ENCODE measurements at places on chromosomes 16 and 17.

- DNase-seq: no peak
Observed at GRCh38 chr17:73939806-73940205, 263.7 kb upstream of the RPL38 start.

DNA sequence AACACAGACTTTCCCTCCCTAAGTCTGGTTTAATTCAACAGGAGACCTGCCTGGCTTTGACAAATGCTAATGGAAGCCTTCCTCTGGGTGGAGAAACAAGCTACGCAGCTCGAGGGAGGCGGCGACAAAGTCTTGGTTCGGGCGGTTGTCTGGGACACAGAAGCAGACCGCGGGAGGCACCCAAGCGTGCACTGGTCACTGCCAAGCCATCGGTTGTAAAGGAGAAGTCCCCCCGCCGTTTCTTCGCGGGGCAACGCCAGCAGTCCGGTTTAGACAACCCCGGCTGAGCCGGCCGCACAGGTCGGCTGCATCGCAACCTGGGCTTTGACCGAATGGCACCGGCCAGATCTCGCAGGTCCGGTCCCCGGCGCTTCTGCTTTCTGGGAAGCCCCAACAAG lies 586 bp downstream of the GLYR1 start:
- DNase-seq: peak; percentile 10

- peak; percentile 49 for DNase-seq
Observed at GRCh38 chr17:41338961-41339485, 11.6 kb downstream of the KRT33A start.

DNA sequence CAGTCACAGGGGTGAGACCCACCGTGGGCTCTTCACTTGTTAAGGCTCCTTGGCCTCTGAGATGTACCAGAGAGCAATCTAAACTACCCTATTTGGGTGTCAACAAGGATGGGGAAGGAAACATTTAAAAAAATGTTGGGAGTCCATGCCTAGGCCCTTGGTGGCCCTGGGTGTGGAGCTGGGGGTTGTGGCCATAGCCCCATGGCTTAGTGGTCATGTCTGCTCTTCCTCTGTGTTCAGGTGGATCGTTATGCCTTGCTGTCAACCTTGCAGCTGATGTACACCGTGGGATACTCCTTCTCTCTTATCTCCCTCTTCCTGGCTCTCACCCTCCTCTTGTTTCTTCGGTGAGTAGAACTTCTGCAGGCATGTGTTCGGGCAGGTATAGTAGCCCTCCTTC lies 28.5 kb downstream of the GLP2R start:
- no peak for DNase-seq

DNA sequence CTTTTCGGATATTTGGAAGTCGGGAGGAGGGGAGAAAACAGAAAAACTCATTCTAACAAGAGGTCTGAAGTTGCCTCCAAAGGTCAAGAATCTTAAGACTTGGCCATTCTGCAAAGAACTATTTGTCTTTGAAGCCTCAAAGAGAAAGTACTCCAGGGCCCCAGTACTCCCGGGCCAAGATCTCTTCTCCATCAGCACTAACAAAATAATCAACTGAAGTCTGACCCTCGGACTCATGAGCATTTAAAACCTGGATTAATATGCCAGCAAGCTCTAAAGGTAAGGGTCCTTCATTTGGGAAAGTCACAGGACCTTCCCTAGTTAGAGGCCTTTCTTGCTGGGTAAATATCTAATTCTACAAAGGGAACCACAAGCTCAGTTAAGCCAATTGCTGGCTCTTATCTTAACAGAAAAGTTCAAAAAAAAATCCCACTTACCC lies 4.5 kb downstream of the AXIN2 start:
- DNase-seq: no peak

DNA sequence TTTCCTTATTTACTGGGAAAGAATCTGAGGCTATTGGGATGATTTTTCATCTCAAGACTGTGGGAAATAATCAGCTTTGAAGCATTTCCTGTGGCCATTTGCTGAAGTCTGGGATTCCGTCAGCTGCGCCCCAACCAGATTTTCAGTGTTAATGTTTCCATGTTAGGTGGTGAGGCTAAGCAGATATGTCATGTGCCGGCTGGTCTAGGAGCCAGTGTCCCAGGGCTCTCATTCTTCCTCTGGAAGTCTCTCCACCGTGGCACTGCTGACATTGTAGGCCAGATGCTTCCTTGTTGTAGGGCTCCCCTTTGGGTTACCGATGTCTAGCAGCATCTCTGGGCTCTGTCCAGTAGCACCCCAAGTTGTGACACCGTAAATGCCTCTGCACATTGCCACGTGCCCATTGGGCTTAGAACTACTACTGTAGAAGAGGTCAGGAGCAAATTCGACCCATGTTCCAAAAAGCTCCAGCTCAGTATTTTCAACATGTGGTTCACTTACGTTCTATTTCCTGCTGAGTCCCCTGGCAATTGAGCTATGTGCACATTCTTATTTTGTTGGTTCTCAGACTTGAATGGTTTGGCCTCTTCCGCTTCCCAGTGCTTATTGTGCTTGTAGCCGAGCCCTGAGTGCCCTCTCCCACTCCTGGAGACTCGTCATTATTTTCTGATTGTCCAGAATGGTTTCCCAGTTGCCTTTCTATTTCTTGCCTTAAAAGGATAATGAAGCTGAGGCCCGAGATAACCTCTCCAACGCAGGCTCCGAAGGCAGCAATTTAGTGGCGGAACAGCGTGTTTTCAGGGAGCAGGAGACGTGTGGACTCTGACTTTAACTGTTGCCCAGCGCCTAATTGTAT lies 82.2 kb downstream of the SPECC1 start:
- DNase-seq: no peak

DNA sequence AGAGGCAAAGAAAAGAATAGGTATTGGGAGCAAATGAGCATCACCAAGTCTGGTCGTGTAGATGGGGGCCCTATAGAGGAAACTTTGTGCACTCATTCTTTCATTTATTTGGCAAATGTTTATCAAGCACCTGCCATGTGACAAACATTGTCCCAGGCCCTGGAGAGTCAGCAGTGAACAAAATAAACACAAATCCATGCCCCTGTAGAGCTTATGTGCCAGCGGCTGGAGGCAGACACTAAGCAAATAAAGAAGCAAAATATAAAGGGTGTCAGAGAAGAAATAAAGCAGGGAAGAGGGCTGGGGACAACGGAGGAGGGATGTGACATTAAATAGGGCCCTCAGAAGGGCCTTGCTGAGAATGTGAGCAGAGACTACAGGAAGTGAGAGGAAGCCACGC lies 45.5 kb downstream of the KATNIP start:
- DNase-seq: no peak

DNA sequence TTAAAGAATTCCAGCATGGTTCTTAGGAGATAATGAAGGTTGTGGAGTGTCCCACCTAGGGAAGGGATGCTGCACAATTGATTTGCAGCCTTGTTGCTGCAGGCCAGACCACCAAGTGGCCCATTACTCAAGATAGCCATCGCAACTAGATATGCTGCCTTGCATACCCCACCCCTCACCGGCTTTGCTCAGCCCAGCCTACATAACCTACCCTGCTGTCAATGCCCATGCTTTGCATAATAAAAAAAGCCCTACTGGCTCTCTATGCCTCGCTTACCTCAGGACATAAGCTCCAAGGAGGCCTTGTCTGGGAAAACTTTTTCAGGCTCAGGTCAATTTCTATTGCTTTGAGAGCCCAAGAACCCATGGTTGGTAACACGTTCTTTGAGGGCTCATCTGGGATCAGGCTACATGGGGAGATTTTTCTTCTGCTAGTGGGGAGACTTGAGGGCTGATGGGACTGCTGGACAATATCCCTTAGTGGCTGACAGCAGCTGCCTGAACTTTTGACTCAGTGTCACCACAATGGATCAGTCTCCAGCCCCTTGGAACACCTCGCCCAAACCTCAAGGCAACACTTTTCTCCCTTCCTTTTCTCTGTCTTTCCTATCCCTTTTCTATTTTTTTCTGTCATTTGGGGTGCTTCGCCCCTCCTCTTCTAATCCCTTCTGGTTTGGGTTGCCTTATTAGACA lies 38.3 kb downstream of the SCPEP1 start:
- DNase-seq: no peak

- DNase-seq: no peak
Observed at GRCh38 chr16:14307059-14307526, 236.0 kb downstream of the MRTFB start.

DNA sequence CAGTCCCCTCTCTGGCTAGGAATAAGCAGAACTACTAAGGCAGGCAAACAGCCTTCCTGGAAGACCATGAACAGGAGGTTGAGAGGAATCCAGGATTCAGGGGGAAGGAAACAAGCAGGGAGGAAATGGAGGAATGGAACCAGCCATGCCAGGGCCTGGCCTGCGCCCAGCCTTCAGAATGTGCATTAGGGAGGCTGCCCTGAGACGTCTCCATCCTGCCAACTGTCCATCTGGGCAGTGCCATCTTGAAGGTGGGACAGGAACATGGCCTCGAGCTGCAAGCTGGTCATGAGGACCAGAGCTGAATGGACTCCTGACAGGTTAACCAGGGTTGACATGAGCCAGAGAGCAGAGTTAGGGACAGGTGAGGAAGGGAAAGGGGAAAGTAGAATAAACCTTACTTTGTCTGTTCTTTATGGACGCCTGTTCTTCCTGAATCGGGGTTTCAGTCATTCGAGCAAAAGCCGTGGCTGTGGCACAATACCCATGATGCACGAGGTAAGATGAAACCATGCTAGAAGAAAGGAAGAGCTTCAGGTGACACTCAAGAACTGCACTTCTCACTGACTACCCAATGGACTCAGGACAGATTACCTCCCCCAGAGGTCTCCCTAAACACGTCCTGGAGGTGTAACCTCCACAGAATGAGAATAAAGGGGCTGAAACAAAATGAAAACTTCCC lies 12.1 kb upstream of the GFOD2 start:
- DNase-seq: no peak

DNA sequence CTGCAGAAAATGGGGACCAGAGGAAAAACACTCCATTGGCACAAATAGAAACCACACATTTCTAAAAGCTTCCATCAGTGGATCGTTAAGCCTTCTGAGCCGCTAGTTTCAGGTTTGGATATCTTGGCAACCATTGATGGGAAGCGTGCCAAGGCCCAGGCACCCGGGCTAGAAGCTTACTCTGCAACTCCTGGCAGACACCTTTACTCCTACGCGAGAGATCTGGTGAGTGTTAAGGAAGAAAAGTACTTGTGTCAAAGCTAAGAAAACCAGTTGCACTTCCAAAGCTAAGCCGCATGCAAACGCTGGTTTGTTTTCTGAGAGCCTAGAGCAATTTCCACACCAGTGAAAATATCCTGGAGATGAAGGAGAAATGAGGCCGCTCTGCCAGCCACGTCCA lies 472.4 kb downstream of the PMP22 start:
- no peak for DNase-seq

- no peak for DNase-seq
Observed at GRCh38 chr17:79695797-79696609, 34.7 kb upstream of the ENPP7 start.

DNA sequence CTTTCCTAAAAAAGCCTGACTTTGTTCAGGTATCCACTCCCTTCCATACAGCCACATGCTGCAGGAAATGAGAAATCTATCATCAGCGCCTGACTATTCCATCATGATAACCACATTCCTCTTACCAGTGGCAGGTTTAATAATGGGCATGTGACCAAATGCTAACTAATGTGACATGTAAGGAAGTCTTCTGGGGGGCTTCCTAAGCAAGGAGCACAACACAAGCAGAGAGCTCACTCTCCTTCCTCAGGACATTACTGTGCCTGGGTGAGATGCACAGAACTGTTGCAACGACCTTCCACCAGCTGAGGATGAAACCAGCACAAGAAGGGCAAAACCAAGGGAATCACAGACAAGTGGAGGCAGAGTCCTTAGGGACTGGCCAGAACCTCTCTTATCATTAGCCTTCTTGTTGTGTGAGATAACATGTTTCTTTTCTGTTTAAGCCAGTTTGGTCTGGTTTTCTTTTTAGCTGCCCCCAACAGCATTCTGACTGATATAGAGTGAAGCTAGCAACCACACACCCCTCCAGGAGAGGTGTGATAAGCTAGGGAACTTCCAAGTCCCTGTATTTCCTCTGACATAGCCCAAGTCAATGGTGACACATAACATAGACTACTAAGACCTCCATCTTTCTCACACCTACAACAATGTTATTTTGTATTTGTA lies 16.9 kb downstream of the MYO1D start:
- no peak for DNase-seq

GRCh38 chr16:19874026-19874425 lies 10.6 kb downstream of the GPRC5B start:
- DNase-seq: no peak

DNA sequence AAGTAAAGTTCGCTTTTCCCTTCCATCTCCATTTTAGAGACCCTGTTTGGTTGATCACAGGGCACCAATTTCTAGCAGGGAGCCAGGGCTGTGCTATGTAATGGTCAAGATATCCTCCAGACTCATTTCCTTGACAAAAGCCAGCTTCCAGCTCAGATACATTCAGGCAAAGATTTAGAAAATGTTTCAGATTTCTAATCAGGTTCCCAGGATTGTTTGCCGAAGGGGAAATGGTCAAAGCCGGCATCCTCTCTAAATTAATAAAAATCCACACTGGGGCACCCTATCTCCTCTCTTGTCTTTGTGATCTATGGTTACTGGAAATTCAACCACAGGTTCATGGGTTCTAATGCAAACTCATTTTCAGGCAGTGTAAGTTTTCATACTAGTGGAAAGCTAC lies 686.8 kb upstream of the KIF2B start:
- no peak for DNase-seq

GRCh38 chr16:67964477-67965131 lies 3.8 kb downstream of the SLC12A4 start:
- DNase-seq: no peak

DNA sequence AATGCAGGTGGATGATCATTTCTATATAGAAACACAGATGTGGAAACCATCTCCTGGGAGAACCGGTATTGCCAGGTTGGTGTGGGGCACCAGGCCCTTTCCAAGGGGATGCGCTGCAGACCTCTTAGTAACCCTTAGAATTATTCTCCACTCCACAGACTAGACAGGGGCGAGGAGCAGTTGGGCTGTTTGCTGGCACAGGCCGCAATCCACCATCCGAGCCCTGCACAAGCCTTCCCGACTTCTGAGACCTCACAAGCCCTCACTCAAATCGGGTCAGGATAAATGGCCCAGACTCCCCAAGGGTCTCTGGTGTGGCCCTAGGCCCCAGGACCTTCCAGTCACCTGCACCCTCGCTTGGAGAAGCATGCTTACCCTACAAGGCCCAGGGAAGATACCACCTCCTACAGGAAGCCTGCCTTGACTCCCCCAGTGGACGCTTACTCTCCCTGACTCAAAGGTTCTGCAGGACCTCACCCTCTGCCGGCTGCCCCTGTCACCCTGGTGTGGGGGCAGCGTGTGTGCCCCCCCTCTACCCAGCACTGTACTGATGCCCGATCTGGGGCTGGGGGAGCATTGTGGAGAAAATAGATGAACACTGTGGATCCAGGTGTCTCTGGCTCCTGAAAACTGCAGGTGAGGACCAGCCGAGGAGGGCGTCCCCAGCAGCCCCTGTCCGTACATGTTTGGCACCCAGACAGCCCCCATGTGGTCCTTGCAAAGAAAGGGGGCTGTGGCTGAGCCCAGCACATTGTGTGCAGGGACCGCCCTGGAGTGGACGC lies 49.8 kb upstream of the ACSF3 start:
- DNase-seq: no peak

- DNase-seq: no peak
Observed at GRCh38 chr17:66260275-66260674, 31.1 kb upstream of the APOH start.

GRCh38 chr17:27577121-27577761 lies 53.7 kb upstream of the LGALS9 start:
- DNase-seq: no peak

- no peak for DNase-seq
Observed at GRCh38 chr17:50424246-50424995, 1.6 kb upstream of the ACSF2 start.

All from T-helper 1 cell (primary cell).